ENCODE measurements at places on chromosomes 12 and 14. TPM values are rescaled to one million over a fixed set of nuclear protein-coding genes. Genes with fewer than 3 reads are reported as not detected.

The P2RX2 gene
- not detected for total RNA-seq

The GALNT9 gene
- 28.6 TPM for total RNA-seq

The COCH gene
- total RNA-seq, result 36.4 TPM

The AMN1 gene
- 63.4 TPM for total RNA-seq

The DIO3 gene
- total RNA-seq, result 2.1 TPM

The STAB2 gene
- total RNA-seq, result under 0.01 TPM

The RPS26 gene
- 40.4 TPM for total RNA-seq

The RASSF8 gene
- total RNA-seq, result 49.6 TPM

The IRAK4 gene
- total RNA-seq, result 6.2 TPM

The SLC7A8 gene
- total RNA-seq, result 14.8 TPM

The CEP290 gene
- 58.1 TPM for total RNA-seq

Data from diencephalon (tissue), 1 donor.